ENCODE measurements at places on chromosomes 16 and 17.
A peak's percentile ranks its signal among the peaks of the same experiment; 100 is the strongest.

GRCh38 chr16:16928532-16929109 lies 542.1 kb downstream of the XYLT1 start:
- no peak overlapping the region for H3K4me3 ChIP-seq
- no peak for DNase-seq
- no peaks in the 10 kb centered on the region for H3K4me1 ChIP-seq
- H3K27ac ChIP-seq: no peak overlapping the region

- peaks cover 17% of the 10 kb centered on the region for H3K36me3 ChIP-seq
- no peak overlapping the region for H3K27ac ChIP-seq
- no peak for DNase-seq
- H3K4me1 ChIP-seq: no peaks in the 10 kb centered on the region
- no peaks in the 10 kb centered on the region for H3K27me3 ChIP-seq
- no peak overlapping the region for H3K4me3 ChIP-seq
Measured at GRCh38 chr17:6903326-6903900, 71.9 kb upstream of the TEKT1 start.

DNA sequence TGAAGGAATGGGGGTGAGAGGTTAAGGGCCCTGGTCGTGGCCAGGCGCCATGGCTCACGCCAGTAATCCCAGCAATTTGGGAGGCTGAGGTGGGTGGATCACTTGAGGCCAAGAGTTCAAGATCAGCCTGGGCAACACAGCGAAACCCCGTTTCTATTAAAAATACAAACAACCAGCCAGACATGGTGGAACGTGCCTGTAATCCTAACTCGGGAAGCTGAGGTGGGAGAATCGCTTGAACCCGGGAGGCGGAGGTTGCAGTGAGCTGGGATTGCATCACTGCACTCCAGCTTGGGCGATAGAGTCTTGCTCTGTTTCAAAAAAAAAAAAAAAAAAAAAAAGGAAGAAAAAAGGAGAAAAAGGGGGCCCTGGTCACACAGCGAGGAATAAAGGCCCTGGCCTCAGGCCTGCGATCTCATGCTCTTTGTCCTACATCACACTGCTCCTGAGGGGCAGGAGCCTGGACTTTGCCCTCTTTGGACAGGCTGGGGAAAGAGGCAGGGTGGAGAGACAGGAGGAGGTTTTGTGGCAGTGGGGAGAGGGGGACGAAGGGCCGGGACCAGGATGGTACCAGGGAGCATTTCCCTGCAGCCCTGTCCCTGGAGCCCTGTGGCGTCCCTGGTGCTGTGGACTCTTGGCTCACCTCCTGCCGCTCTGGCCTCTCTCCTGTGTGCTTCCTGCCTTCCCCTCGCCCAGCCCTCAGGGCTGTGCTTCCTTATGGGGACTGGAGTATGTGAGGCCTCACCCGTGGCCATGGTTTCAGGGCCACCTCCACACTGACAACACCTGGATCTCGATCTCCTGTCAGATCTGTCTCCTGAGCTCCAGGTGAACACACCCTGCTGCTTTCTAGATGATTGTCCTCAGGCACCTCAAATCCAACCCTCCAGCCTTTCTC lies 19.7 kb upstream of the SLC25A19 start:
- H3K4me3 ChIP-seq: no peak overlapping the region
- H3K27me3 ChIP-seq: no peaks in the 10 kb centered on the region
- H3K27ac ChIP-seq: peak overlapping the region; percentile 68
- no peaks in the 10 kb centered on the region for H3K36me3 ChIP-seq
- DNase-seq: peak; percentile 86
- no peaks in the 10 kb centered on the region for H3K4me1 ChIP-seq

GRCh38 chr17:40442392-40443195 lies 656 bp upstream of the IGFBP4 start:
- H3K27ac ChIP-seq: peak overlapping the region; percentile 98
- H3K4me1 ChIP-seq: peaks cover 5% of the 10 kb centered on the region
- no peaks in the 10 kb centered on the region for H3K27me3 ChIP-seq
- H3K4me3 ChIP-seq: peak overlapping the region; percentile 88
- no peaks in the 10 kb centered on the region for H3K36me3 ChIP-seq

GRCh38 chr17:39104657-39105056 lies 46.8 kb downstream of the PLXDC1 start:
- H3K27me3 ChIP-seq: no peaks in the 10 kb centered on the region
- no peaks in the 10 kb centered on the region for H3K4me1 ChIP-seq
- H3K4me3 ChIP-seq: no peak overlapping the region

- no peaks in the 10 kb centered on the region for H3K27me3 ChIP-seq
- no peak for DNase-seq
- H3K36me3 ChIP-seq: no peaks in the 10 kb centered on the region
- no peak overlapping the region for H3K4me3 ChIP-seq
- H3K4me1 ChIP-seq: no peaks in the 10 kb centered on the region
Measured at GRCh38 chr17:62775876-62776275, 32.2 kb downstream of the MARCHF10 start.

- DNase-seq: no peak
- no peak overlapping the region for H3K27ac ChIP-seq
- no peaks in the 10 kb centered on the region for H3K36me3 ChIP-seq
- H3K4me3 ChIP-seq: no peak overlapping the region
Measured at GRCh38 chr16:50602126-50602525, 53.9 kb downstream of the NKD1 start.

DNA sequence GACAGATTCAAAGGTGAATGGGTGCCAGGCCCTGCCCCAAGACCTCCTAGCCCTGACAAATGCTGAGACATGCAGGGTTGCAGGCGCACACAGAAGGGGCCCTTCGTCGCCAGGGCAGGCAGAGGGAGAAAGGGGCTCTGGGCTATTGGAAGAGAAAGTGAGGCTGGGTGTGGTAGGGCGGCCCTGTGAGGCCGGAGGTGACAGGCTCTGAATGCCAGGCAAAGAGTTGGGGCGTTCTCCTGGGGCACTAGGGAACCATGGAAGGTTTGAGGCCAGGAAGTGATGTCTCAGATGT lies 26.4 kb upstream of the NXPH3 start:
- H3K36me3 ChIP-seq: no peaks in the 10 kb centered on the region
- H3K27ac ChIP-seq: no peak overlapping the region
- no peaks in the 10 kb centered on the region for H3K27me3 ChIP-seq
- peaks cover 11% of the 10 kb centered on the region for H3K4me1 ChIP-seq

- H3K27me3 ChIP-seq: no peaks in the 10 kb centered on the region
- no peak for DNase-seq
- no peak overlapping the region for H3K4me3 ChIP-seq
- H3K27ac ChIP-seq: no peak overlapping the region
- H3K4me1 ChIP-seq: no peaks in the 10 kb centered on the region
Measured at GRCh38 chr16:86261379-86261778, 248.9 kb upstream of the FOXF1 start.

- no peak for DNase-seq
- no peak overlapping the region for H3K4me3 ChIP-seq
- H3K36me3 ChIP-seq: no peaks in the 10 kb centered on the region
- H3K27me3 ChIP-seq: no peaks in the 10 kb centered on the region
Measured at GRCh38 chr17:74524653-74525464, 6.4 kb downstream of the CD300LB start.

- no peaks in the 10 kb centered on the region for H3K4me1 ChIP-seq
- no peak for DNase-seq
- H3K27me3 ChIP-seq: no peaks in the 10 kb centered on the region
- no peak overlapping the region for H3K4me3 ChIP-seq
Measured at GRCh38 chr16:10765772-10766171, 22.1 kb downstream of the NUBP1 start.

DNA sequence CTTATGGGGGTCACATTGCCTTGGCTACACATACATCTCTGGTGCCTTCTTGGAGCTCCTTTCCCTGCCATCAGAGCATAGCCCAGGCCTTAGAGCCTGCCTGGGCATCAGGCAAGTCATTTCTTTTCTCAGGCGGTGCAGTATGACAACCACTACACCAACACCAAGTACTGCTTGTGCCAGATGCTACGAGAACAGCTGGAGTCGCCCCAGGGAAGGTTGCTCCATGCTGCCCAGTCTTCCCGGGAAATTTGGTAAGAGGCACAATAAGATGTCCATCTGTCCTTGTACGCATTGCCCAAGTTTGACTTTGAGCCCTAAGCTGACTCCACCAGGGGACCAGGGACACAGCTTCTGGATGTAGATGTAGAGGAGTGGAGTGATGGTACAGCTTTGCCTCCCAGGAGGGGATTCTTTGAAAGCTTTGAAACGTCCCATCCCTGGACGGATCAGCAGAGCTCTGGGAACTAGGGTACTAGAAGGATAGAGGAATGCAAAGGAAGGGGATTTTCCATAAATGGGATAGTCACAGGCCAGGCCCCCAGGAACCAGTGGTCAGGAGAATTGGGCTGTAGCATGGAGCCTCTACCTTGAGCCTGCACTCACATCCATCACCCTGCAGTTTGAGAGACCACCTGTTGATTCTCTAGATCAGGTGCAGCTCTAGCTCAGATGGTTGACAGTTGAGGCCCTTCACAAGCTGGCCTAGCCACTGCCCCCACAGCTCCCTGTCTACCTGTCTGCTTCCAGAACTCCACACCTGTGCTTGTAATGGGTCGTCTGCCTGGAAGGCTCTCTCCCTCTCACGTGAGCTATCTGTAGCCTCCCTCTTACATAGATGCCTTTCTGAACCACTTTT lies 11.0 kb upstream of the NFATC3 start:
- H3K27me3 ChIP-seq: no peaks in the 10 kb centered on the region
- H3K4me3 ChIP-seq: no peak overlapping the region
- H3K36me3 ChIP-seq: no peaks in the 10 kb centered on the region
- peaks cover 54% of the 10 kb centered on the region for H3K4me1 ChIP-seq
- H3K27ac ChIP-seq: no peak overlapping the region

DNA sequence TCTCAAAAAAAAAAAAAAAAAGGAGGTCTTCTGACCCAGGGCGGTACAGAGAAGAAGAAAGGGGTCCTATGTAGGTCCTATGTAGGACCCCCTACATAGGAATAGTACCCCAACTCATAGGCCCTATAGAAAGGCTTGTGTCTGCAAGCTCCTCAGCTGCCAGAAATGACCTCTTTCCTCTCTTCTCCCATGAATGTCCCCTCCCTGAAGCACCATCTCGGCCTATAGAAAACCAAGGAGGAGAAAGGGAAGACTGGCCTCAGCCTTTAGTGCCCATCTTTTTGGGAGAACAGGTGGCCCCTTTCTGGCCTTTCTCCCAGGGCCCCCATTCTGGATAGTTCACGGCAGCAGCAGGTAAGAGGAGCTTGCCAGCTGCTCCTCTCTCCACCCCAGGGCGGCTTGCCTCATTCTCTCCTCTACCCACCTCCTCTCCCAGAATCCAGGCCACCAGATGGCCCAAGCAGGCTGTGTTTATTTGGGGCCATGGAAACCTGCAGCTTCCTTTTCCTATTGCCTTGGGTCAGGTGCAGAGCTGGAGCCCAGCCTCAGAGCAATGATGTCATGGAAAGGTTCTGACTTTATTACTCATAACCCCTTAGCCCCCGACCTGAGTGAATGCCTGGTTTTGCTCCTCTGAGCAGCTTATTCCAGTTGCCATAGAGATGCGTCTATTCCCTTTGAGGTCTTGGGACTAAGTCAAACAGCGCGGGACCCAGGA lies 1.6 kb upstream of the MRPL58 start:
- H3K4me1 ChIP-seq: peaks cover 9% of the 10 kb centered on the region
- no peaks in the 10 kb centered on the region for H3K36me3 ChIP-seq
- peak; percentile 19 for DNase-seq
- H3K4me3 ChIP-seq: no peak overlapping the region

DNA sequence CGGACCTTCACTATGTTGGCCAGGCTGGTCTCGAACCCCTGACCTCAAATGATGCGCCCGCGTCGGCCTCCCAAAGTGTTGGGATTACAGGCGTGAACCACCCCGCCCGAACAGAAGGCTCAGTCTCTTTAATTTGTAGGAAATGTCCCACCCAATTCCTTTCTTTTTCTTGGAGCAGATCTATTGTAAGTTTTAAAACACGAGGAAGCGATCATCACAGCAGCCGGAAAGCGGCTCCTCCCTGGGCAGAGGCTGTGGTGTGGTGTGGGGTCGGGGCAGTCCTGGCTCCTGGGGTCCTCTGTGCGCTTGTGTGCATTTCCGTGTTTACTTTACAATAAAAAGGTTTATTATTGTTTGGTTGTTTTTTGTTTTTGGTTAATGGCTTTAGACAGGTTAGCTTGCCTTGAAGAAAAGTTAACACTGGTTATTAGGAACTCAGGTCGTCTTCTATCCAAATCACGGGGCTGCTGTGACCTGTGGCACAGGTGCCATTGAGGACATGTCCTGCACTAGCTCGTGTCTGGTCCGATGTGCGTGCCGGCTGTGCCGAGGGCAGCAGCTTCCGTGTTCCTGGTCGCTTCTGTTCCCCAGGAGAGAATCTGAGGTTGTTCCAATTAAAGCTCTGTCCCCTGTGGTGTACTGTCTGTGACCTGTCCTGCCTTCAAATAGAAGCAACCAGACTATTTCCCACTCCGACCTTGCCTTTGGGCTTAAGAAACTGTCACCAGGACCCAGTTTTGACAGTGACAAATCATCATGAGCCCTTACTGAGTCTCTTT lies 83.1 kb downstream of the SEC14L1 start:
- no peak for DNase-seq
- H3K27ac ChIP-seq: no peak overlapping the region
- no peaks in the 10 kb centered on the region for H3K36me3 ChIP-seq
- H3K27me3 ChIP-seq: no peaks in the 10 kb centered on the region

GRCh38 chr16:59356144-59356543 lies 622.0 kb upstream of the GOT2 start:
- no peak overlapping the region for H3K27ac ChIP-seq
- H3K36me3 ChIP-seq: no peaks in the 10 kb centered on the region
- H3K27me3 ChIP-seq: no peaks in the 10 kb centered on the region

GRCh38 chr17:32659419-32659842 lies 172.6 kb downstream of the CDK5R1 start:
- H3K4me1 ChIP-seq: peaks cover 4% of the 10 kb centered on the region
- H3K4me3 ChIP-seq: no peak overlapping the region
- H3K36me3 ChIP-seq: no peaks in the 10 kb centered on the region
- H3K27me3 ChIP-seq: no peaks in the 10 kb centered on the region

DNA sequence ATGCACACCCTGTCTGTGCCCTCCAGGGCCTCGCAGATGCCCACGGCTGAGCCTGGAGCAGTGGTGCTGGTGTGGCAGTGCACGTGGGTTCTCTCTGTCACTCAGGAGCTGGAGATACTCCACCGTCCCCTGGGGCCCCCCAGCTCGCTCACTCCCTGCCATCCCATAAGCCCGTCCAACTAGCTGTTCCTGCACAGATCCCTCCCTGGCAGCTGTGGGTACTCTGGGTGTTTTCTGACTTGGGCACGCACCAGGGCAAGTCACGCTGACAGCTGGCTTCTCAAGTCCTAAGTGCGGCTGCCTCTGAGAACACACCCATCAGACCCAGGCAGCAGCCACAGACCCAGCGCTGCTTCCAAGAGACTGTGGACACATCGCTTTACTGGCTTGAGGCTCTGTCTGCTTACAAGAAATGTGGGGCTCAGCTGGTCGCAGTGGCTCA lies 25.4 kb upstream of the ITGB4 start:
- no peak overlapping the region for H3K27ac ChIP-seq
- H3K36me3 ChIP-seq: peaks cover 4% of the 10 kb centered on the region
- H3K4me3 ChIP-seq: no peak overlapping the region
- no peaks in the 10 kb centered on the region for H3K27me3 ChIP-seq

DNA sequence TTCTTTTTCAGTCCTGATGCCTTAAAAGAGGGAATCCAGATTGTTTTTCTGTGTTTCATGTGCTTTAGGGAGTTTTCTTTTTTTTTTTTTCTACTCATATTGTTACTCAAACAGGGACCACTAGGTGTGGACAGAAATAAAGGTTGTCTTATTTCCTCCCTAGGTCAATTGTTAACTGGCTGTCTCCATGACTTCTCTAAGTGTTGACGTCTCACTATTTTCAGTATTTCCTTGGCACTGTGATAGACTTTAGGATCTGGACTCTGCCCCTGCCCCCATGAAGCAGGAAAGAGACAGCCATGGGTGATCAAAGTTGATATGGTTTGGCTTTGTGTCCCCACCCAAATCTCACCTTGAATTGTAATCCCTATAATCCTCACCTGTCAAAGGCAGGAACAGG lies 73.7 kb downstream of the AKAP1 start:
- no peak overlapping the region for H3K4me3 ChIP-seq
- no peak overlapping the region for H3K27ac ChIP-seq
- H3K36me3 ChIP-seq: no peaks in the 10 kb centered on the region
- no peak for DNase-seq
- H3K27me3 ChIP-seq: no peaks in the 10 kb centered on the region

Data from right lobe of liver (tissue), 6 donors.